ENCODE measurements at places on chromosomes 4 and X.

DNA sequence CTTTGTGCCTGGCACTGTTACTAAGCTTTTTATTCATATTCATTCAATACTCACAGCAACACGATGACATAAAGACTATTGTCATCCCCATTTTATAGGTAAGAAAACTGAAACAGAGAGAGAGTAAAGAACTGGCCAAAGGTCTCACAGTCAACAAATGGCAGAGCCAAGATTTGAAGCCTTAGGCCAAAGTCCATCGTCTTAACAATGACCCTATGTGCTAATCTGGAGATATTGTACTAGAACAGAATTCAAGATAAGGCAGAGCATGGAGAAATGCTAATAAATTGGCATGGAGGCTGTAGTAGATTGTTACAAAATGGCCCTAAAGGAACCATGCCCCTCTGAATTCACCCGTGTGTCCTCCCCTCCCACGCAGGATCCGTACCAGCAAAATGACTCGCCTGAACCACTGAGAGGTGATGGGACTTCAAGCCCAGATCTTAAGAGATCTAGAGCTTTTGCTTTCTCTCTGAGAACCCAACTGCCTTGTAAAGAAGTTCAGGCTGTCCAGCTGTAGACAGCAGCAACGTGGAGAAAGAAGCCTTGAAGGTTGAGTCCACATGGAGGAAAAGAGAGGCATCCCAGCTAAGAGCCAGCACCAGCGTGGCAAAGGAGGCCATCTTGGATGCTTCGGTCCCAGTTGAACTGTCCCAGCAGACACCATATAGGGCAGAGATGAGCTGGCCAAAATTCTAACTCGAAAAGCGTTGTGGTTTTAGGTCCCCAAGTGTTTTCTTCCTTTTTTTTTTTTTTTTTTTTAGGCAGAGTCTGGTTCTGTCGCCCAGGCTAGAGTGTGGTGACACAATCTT, 52.8 kb upstream of the RBM47 start:
- DNase-seq, result no peak

DNA sequence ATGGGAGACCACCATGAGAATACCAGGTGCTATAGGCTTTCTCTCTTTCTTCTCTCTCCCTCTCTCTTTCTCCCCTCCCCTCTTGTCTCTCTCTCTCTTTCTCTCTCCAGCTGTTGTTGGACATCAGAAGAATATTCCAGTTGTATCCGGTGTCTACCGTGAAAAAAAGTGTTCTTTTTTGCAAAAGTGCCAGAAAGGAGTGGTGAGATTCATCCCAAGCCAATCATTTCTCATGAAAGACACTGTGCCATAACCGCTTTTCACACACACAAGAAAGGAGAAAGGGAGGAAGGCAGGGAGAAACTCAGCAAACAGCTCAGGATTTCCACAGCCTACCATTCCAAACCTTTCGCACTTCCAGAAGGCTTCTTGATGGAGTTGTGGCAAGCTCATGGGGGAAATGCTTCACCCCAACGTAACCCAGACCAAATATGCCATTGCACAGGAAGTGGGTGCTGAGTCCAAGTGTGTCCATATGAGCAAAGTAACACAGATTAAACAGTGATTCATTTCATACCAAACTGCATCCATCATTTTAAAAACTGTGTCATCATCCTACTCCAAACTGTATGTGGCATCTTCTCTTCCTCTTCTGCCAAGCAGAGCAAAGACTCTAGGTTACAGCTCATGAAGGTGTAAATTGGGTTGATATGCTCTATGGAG, 224.0 kb downstream of the APBB2 start:
- DNase-seq, result no peak

GRCh38 chr4:150510176-150510865, 71.6 kb upstream of the MAB21L2 start:
- no peak for DNase-seq

DNA sequence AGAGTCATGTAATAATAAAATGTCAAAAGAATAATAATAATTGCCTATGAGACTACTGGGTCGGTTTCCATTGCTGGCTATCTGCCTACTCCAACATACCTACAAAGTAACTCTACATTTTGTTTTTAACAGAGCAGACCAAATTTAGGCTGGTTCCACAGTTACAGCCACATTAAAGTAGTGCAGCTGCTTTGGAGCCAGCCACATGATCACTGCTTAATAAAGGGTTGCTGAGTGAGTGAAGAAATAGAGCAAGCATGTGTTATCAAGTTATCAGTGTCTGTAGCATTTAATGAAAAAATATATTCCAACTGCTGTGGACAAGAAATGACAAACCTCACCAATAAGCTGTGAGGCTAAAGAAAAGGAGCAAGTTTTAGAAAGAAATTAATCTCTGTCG, 782.3 kb downstream of the PCDH18 start:
- no peak for DNase-seq

DNA sequence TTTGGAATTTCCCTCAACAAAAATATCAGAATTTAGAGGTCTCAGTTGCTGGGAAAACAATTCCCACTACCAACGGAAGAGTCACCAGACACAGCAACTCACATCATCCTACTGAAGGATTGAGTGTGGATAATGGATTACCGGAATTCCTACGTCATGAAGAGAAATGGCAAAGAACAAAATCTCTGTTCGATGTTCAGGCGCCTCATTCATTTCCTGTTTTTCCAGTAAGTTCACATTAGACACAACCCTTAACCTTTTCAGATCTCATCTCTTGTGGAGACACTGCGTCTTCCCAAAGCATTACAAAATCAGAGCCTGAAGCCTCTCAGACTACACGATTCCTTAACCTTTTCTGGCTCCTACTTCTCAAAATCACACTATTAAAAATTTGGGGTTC, 58.5 kb upstream of the CPEB2 start:
- no peak for DNase-seq

DNA sequence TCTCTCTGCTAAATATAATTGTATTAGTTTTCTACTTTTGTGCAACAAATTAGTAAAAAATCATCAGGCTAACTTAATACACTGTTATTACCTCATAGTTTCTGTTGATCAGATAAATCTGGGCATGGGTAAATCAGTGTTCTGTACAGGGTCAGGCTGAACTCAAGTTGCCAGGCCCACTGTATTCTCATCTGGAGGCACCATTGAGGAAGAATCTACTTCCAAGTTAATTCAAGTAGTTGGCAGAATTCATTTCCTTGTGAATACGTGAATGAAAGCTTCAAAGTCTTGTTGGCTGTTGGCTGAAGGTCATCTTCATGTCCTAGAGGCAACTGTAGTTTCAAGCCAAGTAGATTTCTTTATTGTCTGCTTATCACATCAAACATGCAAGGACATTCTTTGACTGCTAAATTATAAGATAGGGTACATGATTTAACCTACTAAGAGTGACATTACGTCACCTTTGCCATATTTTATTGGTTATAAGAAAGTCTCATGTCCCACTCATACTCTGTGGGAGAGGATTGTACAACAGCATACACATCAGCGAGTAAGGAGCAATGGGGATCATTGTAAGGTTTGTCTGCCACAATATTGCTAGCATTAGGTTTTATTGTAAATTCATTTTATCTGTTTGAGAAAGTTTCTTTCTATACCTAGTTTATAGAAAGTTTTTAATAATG, 1219.0 kb downstream of the ARAP2 start:
- DNase-seq, result no peak

GRCh38 chr4:179977378-179977777, 2265.8 kb upstream of the TENM3 start:
- DNase-seq, result no peak

DNA sequence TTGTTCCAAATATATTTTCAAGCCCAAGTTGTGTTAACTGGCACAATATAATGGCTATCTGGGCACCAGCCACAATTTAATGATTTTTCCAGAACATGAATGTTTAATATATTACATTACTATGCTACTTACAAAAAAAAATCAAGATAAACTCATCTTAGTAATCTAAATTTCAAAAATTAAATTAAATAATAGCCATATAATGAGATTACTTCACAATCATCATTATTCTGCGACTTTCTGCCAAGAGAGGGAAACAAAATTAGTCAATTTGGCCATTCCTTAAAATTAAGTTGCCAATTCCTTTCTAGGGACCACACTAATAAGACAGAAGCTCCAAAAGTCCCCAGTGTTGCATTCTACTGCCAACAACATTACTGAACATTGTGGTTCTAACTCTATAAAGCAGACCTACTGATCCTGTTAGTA, 7.5 kb downstream of the NEK1 start:
- no peak for DNase-seq

GRCh38 chr4:25797136-25797535, 65.7 kb downstream of the SEL1L3 start:
- DNase-seq, result no peak

GRCh38 chr4:89301902-89302301, 5.7 kb downstream of the GPRIN3 start:
- DNase-seq, result no peak

DNA sequence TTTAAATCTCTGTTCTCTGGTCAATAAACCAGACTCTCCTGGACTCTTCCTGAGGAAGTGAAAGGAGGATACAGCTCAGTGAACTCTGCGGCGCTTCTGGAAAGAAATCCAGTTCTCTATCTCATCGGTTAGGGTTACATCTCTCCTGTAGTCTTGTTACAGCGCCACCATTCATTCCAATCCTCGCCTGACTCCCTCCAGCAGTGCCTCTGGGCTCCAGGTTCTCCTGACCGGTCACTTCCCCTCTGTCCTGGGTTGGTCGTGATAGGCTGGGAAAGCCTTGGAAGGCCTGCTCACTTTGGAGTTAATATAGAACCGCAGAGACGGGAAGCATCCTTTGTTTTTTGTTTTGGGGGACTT, 97.0 kb upstream of the STOX2 start:
- no peak for DNase-seq

GRCh38 chrX:34631479-34632220, 25.4 kb downstream of the TMEM47 start:
- no peak for DNase-seq

DNA sequence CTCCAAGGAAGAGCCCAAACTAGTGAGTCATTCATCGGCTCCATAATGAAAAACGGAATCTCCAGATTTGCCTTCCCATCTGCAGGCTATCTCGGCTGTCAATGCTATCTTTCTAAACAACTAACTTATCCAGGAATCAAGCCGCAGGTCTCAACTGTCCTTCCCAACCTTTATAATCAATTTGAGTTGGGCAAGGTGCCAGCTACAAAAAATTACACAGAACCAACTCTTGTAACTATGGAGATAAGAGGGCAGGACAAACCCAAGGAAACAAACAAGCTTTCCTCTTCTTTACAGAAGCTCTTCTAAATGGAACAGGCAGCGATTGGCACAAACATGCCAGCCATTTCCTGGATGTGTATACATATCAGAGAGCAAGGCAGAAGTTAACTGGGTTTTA, 61.2 kb upstream of the RAI2 start:
- DNase-seq, result no peak

DNA sequence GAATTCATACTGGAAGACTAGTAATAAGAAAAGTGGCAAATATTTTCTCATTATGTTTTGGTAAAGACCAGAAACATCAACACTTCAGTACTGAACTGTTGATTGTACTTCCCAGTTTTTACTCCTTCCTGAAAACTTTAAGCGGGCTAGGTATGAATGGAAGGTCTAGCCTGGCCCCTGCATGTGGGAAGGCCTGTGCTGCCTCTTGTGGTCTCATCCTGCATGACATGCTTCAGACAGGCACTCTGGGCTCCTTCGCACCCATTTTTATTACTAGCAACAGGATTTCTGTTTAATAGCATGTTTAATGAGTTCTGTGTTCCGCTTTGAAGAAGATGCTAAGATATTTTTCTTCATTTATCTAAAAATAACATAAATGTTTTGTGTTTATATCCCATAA, 279.1 kb downstream of the ANK2 start:
- no peak for DNase-seq

GRCh38 chr4:55442541-55442940, 46.8 kb downstream of the TMEM165 start:
- DNase-seq, result no peak

GRCh38 chr4:70651864-70652506, 14.3 kb downstream of the JCHAIN start:
- DNase-seq, result no peak

- DNase-seq, result no peak
These were observed 17.0 kb upstream of the MAPK10 start for GRCh38 chr4:86376850-86377249.

DNA sequence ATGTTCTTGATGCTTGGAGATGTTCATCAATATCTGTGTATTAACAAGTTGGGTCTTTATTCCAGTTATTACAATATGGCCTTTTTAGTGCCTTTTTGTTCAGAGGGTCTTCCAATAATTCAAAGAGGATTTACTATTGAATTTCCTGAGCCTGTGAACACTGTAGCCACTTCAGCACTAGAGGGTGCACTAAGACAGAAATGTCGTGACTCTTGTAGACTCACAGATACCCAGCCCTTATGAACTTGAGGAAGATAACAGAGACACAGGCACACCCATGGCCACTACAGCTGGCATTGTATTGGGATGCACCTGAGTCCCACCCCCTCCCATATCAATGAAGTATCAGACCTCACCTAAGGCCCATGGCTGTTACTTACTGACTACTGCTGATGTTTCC, 54.4 kb upstream of the ACTRT1 start:
- no peak for DNase-seq

DNA sequence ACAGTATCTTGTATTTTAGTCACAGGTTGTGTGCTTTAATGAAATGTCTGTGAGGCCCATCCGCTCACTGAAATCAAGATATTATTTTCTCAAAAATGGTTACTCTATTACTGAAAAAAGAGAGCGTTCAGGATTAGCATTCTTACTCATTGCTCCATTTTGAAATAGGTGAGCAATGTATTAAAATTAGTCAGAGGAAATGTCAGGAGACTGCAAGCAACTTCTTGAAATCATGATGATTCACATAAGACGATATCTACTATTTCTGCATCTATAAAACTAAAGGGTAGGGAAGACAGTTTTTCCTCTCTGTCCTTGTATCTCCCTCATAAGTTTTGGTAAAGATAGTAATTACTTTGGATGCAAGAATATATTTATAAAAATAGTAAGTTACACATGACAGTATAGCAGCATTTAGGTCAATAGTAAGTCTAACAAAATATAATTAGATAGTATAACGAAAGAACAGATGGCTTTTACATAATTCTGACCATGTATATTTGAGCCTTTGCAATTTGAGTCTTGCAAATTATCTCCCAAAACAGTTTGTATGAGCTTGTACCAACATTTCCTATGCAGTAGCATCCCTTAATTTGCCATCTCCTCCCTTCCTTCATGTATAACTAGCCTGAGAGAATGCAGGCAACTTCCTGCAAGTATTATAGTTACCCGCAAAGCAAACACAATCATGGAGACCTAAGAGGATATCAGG, 937.8 kb downstream of the PCDH7 start:
- no peak for DNase-seq

DNA sequence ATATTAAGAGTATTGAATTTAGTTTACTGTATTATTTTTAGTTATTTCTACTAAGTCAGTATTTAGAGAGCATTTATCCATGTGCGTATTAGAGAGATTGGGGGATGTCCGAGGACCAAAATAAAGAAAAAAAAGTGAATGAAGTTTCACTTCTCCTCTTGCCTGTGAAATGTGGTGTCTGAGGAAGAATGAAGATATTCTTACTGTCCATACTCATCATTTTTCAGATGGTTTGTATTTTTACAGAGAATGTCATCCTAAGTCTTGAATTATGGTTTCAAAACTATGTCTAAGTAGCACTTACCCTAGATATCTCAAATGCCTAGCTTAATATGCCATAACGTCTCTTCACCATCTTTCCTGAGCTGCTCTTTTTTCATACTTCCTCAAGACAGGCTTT, 854.3 kb downstream of the C4orf33 start:
- DNase-seq, result no peak

GRCh38 chr4:28469387-28469786, 1608.7 kb downstream of the STIM2 start:
- DNase-seq, result no peak
